ENCODE measurements at places on chromosomes 16 and 17.
A peak's percentile ranks its signal among the peaks of the same experiment; 100 is the strongest.

GRCh38 chr16:54462771-54463170, 176.2 kb upstream of the IRX3 start:
- no peak for DNase-seq

GRCh38 chr17:78523934-78524655, 53.1 kb downstream of the DNAH17 start:
- no peak for DNase-seq

DNA sequence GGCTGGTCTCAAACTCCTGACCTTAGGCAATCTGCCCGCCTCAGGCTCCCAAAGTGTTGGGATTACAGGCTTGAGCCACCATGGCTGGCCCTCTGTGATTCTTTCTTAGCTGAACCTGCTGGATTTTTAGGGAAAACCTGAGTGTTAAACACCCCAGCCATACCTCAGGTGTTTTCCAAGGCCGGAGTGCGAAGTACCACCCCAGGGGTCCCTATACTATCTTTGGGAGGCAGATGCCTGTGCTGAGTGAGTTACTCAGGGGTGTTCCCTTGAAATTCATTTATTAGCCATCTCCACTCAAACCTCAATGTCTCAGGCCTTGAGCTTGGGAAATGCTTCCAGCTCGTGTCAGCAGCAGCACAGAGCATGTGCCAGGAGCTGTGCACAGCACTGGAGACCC, 432.7 kb downstream of the SLC39A11 start:
- no peak for DNase-seq

GRCh38 chr17:5562661-5563360, 21.5 kb downstream of the NLRP1 start:
- no peak for DNase-seq

GRCh38 chr16:4775005-4775404, 8.0 kb upstream of the ZNF500 start:
- DNase-seq: no peak

DNA sequence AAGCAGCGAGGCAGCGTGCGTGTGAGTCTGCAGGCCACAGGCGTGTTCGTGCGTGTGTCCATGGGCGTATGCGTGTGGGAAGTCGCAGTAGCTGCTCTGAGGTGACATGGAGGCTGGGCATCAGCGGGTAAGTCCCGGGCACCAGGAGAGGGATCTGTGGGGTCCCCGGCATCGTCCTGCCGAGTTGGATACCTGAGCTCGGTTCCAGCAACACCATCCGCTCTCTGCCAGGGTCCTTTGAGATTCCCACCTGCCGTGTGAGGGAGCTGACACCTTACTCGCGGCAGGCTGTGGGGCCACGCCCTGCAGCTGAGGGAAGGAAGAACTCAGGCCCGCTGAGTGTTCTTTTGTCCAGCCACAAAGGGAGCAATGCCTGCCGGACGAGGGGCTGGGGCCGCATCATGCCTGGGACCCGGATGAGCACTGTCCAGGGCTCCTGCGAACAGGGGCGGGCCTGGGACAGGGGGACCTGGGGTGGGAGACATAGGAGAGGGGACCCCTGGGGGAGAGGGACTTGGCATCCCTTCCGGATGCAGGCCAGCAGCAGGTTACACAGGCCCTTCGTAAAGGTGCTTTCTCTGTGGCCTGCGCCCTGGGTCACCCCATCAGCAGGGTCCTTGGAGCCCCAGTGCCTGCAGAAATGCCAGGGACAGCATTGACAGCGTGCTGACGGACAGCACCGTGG, 5.0 kb upstream of the SNAI3 start:
- DNase-seq: no peak

- no peak for DNase-seq
Measured at GRCh38 chr17:28875848-28876550, 21.2 kb downstream of the ERAL1 start.

DNA sequence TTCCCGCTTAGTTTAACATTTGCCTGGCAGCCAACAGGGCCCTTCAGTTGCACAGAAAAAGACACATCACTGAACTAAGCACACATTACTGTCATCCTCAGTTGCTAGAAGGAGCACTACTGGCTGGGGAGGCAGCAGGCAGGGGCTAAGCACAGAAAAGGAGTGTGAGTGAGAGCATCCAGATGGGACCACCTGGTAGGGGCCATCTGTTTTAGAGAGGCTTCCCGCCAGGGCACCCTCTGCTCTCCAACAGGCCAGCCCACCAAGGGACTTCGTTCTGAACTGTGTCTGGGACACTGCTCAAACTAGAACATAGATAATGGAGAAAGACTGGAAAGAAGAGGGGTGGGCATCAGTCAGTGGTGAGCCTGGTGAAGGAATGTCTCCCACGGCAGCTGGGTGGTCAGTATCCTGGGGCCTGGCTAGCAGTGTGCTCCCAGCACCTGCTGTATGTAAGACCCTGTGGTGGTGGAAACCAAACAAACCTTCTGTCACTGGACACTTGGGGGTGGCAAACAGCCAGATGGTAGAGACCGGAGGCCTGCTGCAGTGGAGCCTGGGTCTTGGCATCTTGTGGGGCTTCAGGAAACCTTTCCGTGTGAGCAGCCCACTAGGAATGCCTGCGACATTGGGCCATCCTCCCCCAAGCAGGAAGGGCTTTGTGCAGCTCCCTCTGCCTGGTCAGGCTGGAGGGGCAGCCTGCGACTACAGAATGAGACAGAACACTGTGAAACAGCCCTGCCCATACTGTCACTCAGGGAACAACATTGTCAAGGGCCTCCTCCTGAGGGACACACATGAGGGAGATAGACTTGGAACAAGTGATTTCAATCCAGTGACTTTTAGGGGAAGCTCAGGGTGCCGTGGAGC, 12.8 kb upstream of the RANGRF start:
- DNase-seq: peak; percentile 16

- DNase-seq: no peak
Measured at GRCh38 chr17:74759243-74759801, 10.9 kb downstream of the NHERF1 start.

DNA sequence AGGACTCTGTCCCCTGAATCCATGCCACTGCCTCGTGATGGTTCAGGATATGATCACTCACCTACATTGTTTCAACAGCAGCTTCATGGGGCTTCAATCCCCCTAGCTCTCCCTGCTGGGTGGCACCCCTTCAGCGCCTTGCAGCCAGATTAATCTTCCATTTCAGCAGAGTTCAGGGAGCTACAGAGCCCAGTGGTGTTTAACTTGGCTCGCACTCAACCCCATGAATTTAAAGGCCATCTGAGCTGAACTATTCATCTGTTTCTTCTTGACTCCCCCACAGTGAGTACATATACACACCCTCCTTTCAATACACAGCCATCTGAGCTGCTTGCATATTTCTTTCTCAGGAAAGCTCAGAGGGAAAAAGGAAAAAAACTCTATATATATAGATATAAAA, 202.8 kb upstream of the C16orf82 start:
- DNase-seq: peak; percentile 80

GRCh38 chr17:38315497-38315896, 18.5 kb downstream of the MRPL45 start:
- DNase-seq: no peak

DNA sequence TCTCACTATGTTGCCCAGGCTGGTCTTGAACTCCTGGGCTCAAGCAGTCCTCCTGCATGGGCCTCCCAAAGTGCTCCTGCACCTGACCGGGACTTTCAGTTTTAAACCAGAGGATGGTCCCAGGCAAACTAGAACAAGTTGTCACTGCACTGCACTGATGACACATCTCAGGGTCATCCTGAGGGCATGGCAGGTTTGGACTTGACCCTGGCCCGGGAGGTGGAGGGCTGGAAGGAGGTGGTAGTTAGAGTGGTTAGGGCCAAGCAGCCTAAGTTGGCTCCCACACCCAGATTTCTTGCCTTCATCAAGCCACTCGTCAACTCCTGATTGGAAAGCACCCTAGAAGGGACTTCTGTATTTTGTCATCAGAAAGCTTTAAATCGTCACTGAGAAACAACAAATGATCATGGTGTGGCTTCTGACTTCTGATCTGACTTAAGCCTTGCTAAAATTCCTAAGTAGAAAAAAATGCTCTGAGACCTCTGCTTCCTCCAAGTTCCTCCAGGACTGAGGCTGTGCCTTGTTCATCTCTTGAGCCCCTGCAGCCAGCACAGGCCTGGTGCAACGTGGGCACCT, 43.5 kb downstream of the EMP2 start:
- no peak for DNase-seq

- DNase-seq: no peak
Measured at GRCh38 chr16:47064775-47065174, 79.0 kb downstream of the NETO2 start.

GRCh38 chr17:79801156-79802038, 4.5 kb upstream of the CBX8 start:
- no peak for DNase-seq

GRCh38 chr16:67528870-67529581, 397 bp downstream of the RIPOR1 start:
- DNase-seq: no peak

DNA sequence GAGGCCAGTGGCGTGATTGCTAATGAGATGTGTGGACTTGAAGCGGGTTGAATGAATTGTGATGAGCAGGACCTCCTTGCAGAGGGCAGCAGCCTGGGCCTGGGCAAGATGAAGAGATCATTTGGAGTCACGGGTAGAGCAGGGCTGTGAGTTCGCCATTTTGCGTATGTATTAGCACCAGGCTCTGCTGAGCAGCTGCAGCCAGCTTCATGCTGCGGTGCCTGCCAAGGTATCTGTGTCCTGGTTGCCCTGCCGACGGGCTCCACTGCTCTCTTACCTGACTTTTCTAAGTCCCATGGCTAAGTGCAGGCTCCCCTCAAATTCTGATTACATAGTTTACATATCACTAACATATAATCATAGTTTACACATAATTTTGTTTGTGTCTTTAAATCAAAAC, 295.7 kb downstream of the SNX29 start:
- no peak for DNase-seq

DNA sequence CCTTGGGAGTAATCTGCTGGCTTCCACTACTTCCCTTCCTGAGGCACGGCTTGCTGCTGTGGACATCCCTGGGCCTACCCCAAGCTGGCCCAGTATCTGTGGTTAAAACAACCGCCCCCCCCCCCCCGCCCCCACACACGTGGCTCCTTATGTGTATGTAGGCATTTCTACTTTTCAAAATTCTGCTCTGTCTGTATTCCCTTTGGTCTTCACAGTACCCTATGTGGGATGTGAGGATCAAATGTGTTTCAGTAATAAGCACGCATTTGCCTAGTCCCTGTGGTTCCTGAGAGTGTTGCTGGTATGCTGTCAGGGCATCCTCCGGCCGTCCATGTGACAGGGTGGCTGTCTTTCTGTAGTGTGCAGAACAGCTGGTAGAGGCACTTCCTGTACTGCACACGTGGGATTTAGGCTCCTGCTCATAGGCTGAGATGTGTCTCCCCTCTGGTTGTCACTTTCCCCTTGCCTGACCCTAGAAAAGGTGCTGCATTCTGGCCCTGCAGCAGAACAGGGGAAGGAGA, 2.2 kb downstream of the NT5M start:
- DNase-seq: peak; percentile 96

- DNase-seq: no peak
Measured at GRCh38 chr17:72394531-72394930, 273.7 kb downstream of the SOX9 start.

DNA sequence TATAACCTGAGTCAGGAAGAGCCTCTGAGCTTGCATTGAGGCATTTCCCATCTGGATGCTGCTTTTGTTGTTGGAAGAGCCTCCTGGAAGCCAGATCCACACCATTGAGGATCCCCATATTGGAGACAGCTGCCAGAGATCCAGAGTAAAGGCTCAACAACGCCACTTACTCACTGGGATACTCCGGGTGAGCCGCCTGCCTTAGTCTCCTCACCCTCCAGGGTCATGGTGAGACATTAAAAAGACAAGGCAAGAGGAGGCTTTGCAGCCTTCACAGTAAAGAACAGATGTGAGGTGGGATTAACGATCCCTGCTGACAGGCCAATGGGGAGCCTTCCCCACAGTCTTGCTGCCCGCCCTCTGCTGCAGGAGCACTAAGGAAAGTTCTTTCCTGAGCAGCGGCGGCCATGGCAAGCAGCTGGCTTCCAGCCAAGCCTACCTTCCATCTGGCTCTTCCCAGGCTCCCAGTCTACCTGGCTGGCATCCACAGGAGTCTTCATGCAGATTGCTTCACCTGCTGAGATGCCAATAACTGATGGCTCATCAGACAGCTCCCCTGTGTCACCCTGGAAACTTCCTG, 198.5 kb downstream of the CYLD start:
- no peak for DNase-seq

- DNase-seq: no peak
Measured at GRCh38 chr17:77867308-77867781, 91.2 kb upstream of the TNRC6C start.

DNA sequence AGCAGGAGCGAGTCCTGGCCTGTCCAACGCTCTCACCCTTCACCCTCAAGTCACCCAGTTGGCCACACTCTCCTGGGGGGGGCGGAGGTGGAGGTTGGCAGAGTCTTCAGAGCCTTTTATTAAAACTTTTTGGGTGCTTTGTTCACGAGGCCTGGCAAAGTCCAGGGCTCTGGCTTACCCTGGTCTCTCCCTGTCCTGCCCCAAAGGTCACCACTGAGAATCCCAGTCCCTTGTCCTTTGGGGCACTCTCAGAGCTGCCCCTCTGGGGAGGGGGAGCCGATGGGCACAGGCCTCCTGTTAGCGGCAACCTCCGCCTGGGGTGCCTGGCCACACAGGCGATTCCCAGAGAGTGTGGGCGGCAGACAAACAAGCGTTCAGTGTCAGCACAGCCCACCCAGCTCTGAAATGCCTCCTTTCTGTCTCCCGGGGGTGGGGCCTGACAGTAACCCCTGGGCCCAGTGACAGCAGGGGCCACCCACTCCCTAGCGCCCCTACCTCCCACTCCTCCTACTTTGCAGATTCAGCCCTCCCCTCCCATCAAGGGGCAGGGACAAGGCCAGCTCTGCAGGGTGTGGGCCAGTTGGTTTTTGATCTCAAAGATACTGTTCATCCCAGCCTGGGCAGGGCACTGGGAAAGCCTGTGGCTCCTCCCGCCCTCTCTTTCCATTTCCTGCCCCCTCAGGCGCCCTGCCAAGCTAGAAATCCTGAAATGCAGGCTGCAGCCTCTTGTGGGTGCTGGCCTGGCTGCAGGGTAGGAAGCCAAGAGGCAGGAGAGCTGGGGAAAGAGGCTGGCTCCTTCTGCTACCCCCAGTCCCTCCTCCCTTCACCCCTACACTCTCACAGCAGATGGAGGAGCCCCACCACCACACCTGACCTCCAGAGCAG, 36.6 kb upstream of the EMP2 start:
- DNase-seq: no peak

GRCh38 chr16:2151188-2152091, 3.0 kb downstream of the RAB26 start:
- DNase-seq: no peak

DNA sequence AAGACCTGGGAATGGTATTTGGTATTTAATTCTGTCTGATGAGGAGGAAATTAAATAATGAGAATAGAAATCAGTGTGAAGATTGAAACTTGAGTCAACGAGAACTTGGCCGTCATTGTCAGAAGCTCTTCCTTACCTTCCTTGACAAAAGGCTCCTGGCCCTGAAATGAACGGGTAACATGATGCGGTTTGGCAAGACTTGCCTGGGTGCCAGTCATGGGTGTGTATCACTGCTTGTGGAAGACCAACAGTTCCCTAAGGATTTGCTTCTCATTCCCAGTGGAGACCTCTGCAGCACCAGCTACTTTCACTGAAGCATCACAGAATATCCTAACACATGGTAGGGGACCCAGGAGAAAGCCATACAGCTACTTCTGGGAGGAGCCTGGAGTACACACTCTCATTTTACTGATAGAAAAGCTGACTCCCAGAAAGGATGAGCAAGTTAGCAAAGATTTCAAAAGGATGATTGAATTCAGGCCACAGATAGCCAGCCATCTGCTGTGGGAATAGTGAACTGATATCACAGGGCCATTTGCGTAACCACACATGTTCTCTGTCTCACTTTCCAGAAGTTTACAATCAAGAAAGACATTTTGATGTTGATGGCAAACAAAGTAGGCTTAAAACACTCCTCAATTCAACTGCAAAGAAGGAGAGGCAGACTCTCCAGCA, 258.1 kb upstream of the SALL1 start:
- DNase-seq: no peak

GRCh38 chr16:14284930-14285512, 213.9 kb downstream of the MRTFB start:
- peak; percentile 33 for DNase-seq
